ENCODE measurements at places on chromosomes 7 and 10.

- DNase-seq = no peak
Observed at GRCh38 chr10:33886299-33886698, 551.8 kb upstream of the NRP1 start.

- DNase-seq = no peak
Observed at GRCh38 chr7:22123139-22123538, 177.4 kb upstream of the CDCA7L start.

DNA sequence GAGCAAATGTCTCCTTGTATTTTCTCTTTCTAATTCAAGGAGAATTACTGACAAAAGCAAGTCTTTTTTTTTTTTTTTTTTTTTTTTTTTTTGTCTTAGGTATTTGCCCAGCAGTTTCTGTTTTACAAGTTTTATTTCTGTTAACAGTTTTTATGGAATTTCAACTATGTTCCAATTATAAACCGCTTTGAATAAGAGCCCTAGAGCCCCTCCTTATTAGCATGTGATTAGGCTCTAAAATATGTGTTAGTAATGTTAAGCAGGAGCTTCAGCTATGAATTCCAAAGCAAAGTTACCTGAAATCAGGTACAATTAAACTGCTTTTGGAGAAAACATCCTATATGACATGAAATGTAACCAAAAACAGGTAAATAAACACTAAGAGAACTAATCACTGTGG lies 997.0 kb upstream of the POT1 start:
- no peak for DNase-seq

DNA sequence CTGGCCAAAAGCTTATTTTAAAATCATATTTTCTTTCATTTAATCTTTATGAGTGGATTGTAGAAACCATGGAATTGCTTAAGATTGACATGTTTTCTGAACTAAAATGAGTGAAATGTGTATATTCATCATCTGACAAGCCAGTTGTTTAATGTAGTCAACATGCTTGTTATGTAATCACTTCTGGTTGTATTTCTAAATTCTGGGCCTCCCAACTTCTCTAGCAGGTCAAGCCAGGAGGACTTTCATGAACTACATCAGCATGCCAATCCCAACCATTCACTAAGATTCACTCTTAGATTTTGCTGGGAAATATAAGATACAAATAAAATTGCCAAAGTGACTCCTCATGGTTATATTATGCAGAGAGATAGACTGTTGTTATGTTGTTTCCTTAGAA lies 21.1 kb upstream of the MAP3K8 start:
- no peak for DNase-seq

- DNase-seq = no peak
Observed at GRCh38 chr7:44995555-44996493, 4.2 kb upstream of the CCM2 start.

- DNase-seq = no peak
Observed at GRCh38 chr7:139784648-139785047, 6.8 kb upstream of the HIPK2 start.

GRCh38 chr10:9450801-9451200 lies 1396.3 kb downstream of the GATA3 start:
- DNase-seq = no peak

DNA sequence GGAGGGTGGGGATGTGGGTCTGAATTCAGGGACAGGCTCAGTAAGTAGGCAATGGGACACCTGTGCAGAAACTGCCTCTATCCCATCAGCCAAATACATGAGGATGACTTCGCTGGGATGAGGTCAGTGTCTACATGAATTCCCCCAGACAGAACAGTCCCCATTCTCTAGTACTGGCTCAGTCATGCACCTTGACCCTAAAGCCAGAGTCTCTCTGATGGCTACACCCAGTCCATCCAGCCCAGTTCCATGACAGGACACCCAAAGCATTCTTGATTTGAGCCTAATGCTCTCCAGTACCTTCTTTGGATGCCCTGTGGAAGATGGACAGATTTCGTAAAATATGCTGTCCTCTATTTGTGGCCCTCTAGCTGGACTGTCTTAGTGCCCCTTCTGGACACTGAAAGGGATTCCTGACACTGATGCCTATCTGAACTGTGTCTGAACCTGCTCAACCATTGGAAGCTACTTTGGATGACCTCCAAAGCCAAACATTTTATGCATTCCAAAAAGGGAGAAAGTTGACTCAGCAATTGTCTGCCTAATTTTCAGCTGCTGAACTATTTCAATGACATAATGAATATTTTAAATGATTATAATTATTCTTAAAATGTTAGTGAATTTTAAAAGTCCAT lies 14.6 kb downstream of the SFRP4 start:
- no peak for DNase-seq

GRCh38 chr10:131183546-131184045 lies 127.9 kb downstream of the TCERG1L start:
- DNase-seq = no peak

- DNase-seq = no peak
Observed at GRCh38 chr7:85154282-85154937, 32.4 kb downstream of the SEMA3D start.

- DNase-seq = no peak
Observed at GRCh38 chr7:25714013-25714412, 438.0 kb upstream of the NFE2L3 start.

DNA sequence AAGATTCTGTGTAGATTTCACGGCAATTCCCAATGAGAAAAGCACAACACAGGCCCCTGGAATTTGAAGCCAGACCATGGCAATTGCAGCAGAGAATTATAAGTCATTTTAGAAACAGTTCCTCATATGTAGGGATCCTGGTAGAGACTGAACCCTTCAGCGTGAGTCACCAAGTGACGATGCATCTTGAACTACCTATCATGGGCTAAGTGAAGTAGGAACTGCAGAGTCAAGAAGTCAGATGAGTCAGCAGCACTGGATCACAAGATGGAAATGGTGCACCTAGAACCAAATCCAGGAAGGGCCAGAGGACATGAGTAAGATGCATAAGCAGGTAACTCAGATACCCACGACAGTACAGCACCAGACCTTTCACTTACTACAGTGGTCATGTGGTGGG lies 140.0 kb upstream of the TPK1 start:
- no peak for DNase-seq

DNA sequence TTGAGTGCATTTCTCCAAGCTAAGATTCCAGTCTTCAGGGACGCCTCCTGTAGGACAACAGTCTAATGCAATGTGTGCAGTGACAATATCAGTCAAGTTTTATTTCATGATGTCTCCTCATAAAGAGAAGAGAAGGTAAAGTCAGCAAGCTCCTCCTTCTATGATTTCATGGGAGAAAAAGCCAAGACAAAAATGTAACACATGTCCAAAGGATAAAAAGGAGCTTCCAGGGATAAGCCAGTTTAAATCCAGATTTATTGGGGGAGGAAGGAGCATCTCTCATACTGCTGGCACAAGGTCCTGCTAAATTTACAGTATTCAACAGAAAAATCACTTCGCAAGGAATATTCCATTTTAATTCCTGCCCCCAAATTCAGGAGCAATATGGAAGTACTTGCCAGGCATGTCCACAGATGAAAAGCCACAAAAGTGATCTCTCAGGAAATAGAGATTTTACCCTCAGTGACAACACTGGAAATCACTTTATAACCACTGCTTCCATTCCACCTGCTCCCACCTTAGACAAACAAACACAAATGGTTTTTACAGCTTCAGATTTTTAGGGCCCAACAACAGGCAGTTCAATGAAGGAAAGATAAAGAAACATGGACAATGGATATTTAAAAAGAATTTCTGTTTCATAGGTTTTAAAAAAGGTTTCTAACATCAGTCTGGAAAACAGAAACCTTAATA lies 677.5 kb upstream of the C7orf33 start:
- DNase-seq = no peak

DNA sequence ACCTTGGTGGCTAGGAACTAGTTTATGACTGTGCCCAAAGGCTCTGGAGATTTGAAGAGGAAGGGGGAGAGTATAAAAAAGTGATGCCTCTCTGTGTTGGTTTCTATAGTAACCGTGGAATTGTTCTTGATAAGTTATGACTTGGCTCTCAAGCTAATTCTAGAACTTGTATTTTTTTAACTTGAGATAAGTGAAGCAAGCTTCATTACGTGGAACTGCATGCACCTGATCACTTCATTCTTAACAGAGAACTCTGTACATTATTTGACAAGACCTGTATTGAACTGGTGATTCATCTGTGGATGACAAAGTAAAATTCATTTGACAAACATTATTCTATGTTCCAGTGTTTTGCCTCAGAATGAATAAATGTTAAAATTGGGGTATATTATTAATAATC lies 1452.2 kb downstream of the REEP3 start:
- DNase-seq = no peak

GRCh38 chr10:60646966-60647796 lies 131.1 kb upstream of the CDK1 start:
- DNase-seq = no peak

- DNase-seq = no peak
Observed at GRCh38 chr7:72538856-72539255, 126.7 kb upstream of the CALN1 start.

DNA sequence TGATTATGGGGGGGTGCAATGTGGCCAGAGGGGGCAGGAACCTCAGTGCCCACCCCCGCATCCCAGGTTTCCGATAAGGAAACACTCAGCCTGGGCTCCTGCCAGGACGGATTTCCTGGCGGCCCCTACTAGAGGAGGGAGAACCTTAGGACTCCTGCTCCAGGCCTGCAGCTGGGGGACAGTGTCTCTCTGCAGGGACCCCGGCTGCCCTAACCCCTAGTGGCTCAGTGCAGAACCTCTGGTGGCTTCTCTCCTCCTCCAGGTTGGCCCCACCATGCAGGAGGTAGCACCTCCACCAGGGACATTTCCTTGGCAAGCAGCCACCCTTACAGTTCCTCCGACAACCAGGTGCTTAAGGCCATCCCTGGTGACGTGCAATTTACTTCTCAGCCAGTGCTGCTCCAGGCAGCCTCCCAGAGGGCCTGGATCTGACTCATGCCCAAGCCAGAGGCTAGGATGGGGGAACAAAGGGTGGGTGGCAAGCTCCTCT lies 31.9 kb downstream of the SH2B2 start:
- DNase-seq = no peak

GRCh38 chr7:10604128-10604527 lies 369.5 kb upstream of the PHF14 start:
- no peak for DNase-seq

All from left hindlimb (tissue), 1 donor.